ENCODE measurements at places on chromosomes 6 and 20.
A peak's percentile ranks its signal among the peaks of the same experiment; 100 is the strongest.

- no peak for DNase-seq
Observed at GRCh38 chr6:122571888-122572287, 38.3 kb upstream of the PKIB start.

GRCh38 chr6:7996538-7997111 is 67.6 kb downstream of the BLOC1S5 start:
- DNase-seq, result no peak

- DNase-seq, result no peak
Observed at GRCh38 chr20:23612396-23612795, 6.7 kb upstream of the CST9 start.

- no peak for DNase-seq
Observed at GRCh38 chr20:21301940-21302663, 1.0 kb upstream of the XRN2 start.

DNA sequence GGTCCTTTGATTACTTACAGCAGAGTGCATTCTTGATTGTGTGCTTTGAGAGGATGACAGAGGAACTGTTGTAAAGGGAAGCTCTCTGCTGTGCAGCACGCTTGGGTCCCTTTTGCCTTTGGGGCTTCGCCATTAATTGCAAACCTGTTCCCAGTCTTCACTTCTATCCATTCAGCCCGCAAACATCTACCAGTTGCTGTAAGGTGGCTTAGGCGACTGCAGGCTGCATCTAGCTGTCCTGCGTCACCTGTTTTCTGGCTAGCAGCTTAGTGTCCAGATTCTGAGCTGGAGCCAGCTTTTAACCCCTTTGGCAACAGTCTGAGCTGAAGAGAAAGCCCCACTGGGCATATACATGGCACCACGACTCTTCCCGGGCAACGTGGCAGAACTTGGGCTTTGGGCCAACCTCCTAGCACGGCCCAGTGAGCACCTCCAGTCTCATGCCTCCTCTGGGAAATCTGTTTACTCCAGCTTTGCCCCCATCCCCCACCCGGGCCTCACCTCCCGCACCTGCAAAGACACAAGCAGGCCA is 2.5 kb upstream of the FASTKD5 start:
- no peak for DNase-seq

DNA sequence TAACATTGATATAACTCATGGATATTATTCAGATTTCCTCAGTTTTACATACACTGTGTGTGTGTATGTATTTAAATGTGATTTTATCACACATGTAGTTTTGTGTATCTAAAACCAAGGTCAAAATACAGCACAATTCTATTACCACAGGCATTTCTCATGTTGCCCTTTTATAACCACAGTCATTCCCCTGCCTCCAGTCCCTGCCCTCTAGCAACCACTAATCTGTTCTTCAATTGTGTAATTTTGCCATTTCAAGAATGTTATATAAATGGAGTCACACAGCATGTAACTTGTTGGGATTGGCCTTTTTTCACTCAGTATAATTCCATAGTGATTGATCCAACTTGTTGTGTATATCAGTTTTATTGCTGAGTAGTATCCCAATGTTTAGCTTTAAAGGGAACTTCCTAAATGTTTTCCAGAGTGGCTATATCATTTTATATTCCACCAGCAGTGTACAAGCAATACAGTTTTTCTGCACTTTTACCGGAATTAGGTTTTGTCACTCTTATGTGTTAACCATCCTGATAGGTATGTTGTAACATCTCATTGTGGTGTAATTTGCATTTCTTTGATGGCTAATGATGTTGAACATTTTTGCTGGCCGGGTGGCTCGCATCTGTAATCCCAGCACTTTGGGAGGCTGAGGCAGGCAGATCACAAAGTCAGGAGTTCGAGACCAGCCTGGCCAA is 338.2 kb downstream of the SOX4 start:
- DNase-seq, result no peak

DNA sequence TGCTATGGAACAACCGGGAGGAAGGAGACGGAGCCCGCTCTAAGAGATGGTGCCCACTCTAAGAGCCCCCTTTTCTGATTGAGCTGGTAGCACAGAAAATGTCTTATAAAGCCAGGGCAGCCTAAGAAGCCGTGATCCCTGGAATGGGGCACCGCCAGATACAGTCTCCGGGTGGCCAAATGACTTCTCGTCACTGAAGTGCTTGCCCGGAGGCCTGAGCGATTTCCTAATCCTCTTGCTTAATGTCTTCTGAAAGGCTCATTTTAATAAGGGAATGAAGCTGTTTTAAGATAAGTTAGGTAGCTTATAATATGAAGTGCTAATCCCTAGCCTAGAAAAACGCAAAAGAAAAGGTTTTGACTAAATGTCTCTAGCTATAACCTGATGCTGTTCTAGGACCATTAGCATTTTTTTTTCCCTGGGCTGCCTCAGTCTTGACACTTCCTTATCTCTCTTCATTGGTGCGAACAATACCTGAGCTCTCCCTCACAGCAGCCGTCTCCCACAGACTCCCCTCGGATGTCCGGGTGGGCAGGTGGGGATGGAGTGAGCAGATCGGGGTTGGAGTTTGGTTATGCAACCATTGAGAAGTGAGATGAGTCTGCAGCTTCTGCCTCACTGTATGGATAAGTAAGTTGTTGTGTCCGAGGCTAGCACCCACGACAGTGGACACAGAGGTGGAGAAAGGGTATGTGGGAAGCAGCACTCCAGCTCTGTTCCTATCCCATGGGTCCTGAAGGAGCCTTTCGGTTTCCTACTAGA is 559.4 kb upstream of the AGPAT4 start:
- DNase-seq, result no peak

GRCh38 chr6:158972241-158973233 is 27.5 kb downstream of the RSPH3 start:
- DNase-seq, result peak; percentile 29

- no peak for DNase-seq
Observed at GRCh38 chr6:85389151-85389797, 60.6 kb upstream of the NT5E start.

- no peak for DNase-seq
Observed at GRCh38 chr6:83443516-83443915, 12.7 kb upstream of the ME1 start.

Measured in CD14-positive monocyte (primary cell).